ENCODE measurements at places on chromosomes 16 and 17.

GRCh38 chr16:84392031-84392360, 23.7 kb downstream of the ATP2C2 start:
- no peak for DNase-seq

DNA sequence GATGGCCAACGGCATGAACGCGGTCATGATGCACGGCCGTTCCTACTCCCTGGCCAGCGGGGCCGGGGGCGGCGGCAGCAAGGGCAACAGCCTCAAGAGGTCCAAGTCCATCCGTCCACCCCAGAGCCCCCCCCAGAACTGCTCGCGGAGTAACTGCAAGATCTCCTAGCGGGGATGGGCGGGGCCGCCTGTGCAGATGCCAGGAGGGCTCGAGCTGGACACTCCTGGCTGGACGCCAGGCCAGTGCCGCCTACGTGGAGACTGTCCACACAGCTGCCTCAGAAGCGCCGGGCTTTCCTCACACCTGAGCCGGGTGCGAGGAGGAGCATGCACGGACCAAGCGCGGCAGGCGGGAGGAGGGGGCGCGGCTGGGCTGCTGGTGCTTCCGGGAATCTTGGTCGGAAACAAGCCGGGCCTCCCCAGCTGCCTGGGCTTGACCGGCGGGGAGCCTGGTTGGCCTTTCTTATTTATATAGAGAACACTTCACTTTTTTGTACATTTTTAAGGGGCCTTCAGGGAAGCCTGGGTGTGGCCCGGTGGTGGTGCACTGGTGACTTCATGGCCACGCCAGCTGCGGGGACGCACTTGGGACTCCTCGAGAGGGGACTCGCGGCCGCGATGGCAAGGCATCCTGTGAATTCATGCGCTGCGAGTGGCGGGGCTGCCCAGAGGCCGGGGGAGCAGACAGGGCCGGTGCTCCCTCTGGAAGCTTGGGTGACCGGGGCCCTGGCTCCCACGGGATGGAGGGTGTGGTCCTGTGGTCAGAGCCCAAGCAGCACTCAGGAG, 3.1 kb upstream of the WFIKKN1 start:
- no peak for DNase-seq

DNA sequence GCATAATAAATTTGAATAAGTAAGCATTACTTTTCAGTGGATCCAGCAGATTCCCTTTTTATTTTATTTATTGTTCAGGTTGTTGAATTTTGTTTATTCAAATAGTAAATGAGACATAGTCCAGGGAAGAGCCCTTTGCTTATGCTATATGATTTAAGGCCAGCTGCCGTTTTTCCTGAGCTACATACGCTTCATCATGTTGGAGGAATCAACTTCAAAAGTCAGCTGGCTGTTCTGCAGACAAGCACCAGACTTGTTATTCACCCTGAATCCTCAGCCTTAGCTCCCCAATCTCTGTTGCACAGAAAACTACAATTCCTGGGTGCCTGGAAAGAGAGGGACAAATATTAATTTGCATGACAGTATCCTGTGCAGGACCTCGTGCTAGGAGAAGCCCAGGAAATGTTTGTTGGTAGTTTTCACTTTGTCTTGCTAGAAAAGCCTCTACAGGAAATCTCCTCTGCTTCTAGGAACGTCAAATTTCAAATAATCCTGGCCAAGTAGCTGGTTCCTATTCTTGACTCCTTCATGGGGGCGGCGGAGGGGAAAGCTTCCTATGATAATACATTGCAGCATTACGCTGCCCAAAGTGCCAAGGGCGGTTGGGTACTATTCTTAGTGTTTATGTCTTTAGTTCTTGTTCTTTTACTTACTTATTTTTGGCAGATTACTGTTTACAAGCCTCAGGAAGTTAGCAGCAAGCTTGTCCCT, 101.6 kb downstream of the PRKCA start:
- DNase-seq: no peak

GRCh38 chr17:4505187-4505586, 6.5 kb downstream of the SPNS2 start:
- no peak for DNase-seq

DNA sequence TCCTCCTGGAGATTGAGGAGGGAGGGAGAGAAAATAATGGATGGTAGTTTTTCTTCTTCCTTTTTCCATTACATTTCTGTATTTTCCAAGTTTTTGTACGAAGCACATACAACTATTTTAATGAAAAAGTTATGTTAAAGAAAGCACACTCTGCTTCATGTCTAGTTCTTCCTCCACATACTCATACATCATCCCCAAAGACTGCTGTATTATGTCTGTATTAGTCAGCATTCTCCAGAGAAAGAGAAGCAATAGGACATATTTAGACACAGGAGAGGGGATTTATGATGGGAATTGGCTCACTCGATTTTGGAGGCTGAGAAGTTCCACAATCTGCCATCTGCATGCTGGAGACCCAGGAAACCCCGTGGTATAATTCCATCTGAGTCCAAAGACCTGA, 10.1 kb upstream of the ACSM2A start:
- no peak for DNase-seq

GRCh38 chr17:78273813-78274212, 42.4 kb downstream of the TMEM235 start:
- DNase-seq: no peak

GRCh38 chr16:48101069-48101674, 54.6 kb downstream of the ABCC12 start:
- DNase-seq: no peak

- no peak for DNase-seq
These were observed 376.3 kb downstream of the CNTNAP4 start for GRCh38 chr16:76653390-76654026.

- DNase-seq: no peak
These were observed 27.7 kb downstream of the AP2B1 start for GRCh38 chr17:35614810-35615209.

DNA sequence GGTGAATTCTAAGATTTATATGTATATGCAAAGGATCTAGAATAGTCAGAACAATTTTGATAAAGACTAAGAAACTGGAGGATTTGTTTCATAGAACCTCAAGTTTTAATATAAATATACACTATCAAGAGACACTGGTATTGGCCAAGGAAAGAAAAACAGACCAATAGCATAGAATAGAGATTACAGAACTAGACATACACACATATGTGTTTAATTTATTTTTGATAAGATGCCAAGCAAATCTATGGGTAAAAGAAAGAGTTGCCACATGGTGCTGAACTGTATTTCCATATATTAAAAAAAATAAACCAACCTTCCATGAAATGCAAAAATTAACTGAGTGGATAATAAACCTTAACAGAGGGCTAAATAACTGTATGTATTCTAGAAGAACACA, 27.9 kb upstream of the LRRC37A3 start:
- DNase-seq: no peak

- no peak for DNase-seq
These were observed 11.3 kb downstream of the FKBP10 start for GRCh38 chr17:41824086-41824485.

- DNase-seq: no peak
These were observed 4.4 kb downstream of the BAHCC1 start for GRCh38 chr17:81399481-81400153.

DNA sequence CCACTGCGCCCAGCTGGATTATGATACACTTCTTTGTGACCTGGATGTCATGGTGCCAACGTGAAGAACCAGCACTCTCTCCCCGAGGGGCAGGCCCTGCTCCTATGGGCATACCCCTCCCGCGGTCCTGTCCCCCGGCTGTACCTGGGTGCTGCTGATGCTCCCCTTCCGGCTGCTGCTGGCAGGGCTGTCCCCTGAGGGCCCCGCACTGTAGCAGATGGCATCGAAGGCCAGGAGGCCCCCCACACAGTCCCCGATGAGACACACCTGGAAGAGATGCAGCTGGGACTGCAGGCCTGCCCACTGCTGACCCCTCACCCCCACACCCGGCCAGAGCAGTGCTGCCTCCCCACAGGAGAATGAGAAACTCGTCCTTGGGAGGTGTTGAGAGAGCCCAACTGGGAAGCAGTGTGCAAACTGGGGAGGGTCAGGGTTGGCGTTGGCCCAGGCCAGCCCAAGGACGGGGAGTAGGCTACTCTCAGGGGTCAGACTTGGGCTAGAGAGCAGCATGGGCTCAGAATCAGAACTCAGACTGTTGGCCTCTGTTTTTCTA, 33.7 kb downstream of the PIMREG start:
- DNase-seq: no peak

DNA sequence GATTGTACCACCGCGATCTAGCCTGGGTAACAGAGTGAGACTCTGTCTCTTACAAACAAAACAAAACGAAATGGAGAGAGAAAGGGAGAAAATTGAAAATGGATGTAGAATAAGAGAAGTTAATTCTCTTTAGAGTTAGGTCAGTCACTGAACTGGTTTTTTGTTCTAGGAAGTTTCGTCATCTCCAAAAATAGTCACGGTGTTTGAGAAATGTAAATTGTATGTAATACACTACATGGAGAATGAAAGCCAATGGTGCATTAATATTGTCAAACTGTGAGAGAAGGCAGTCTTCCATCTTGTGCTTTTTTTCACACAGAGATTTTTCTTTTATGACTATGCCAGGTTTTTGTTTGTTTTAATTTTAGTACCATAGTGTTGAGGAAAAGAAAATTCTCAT, 145.9 kb downstream of the BCAS3 start:
- DNase-seq: no peak

DNA sequence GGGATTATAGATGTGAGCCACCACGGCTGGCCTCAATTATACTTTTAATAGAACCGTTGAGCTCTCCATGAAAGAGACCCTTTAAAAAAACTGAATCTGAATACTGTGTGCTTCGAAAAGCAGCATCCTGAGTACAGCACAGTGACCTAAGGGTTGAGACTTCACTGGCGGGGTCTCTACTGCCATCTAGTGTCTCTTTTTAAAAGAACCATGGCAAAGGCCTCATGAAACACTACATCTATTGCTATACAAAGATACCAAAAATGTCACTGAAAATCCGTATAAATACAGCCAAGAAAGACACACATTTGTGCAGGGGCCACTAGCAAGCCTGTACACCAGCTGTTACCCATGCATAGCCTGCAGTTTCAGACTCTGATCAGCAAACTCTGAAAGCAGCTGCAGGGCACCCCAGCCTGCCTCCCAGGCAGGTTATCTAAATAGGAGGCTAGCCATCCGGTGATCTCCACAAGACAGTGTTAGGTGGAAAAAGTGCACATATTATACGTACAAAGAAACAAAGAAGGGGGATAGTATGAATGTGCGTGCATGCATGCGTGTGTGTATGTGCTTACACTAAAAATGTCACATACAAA, 35.3 kb downstream of the NPLOC4 start:
- no peak for DNase-seq

DNA sequence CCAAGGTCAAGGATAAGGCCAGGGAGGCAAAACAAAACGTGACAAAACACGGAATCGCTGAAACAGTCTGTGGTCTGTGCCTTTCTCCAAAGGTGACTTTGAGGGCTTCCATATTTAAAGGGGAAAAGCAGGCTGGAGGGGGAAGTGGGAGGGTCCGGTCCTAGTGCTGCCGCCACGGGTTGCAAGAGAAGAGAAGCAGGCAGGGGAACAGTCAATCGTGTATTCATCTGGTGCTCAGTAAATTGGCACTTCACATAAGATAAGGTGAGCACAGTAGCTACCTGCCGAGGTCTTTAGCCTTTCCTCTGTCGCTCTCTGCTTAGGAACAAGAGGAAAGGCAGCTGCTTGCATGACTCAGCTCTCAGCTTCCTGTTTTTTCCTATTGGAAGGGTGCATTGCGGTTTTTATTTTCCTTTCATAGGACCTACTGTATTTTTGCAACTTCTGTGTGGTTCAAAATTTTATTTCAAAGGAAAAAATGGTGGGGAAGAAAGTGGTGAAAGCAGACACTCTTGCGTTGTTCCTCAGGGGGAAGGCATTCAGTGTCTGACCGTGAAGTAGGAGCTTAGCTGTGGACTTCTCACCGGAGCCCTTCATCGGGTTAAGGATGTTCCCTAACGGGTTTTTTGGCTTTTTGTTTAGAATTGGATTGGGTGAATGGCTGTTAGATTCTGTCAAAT, 7.1 kb upstream of the LGALS3BP start:
- DNase-seq: no peak
